ENCODE measurements at places on chromosomes 16 and 17.

- no peak for DNase-seq
Observed at GRCh38 chr17:51954232-51954765, 204.2 kb downstream of the CA10 start.

DNA sequence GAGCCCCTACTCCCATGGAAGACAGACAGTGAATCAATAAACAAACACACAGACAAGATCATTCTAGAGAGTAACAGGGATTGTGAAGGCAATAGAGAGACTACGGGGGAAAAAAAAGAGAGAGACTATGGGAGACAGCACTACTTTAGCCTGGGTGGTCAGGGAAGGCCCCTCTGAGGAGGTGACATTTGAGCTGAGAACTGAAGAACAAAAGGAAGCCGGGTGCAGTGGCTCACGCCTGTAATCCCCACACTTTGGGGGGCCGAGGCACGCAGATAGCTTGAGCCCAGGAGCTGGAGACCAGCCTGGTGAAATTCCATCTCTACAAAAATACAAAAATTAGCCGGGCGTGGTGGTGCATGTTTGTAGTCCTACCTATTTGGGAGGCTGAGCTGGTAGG is 29.2 kb downstream of the SALL1 start:
- no peak for DNase-seq

DNA sequence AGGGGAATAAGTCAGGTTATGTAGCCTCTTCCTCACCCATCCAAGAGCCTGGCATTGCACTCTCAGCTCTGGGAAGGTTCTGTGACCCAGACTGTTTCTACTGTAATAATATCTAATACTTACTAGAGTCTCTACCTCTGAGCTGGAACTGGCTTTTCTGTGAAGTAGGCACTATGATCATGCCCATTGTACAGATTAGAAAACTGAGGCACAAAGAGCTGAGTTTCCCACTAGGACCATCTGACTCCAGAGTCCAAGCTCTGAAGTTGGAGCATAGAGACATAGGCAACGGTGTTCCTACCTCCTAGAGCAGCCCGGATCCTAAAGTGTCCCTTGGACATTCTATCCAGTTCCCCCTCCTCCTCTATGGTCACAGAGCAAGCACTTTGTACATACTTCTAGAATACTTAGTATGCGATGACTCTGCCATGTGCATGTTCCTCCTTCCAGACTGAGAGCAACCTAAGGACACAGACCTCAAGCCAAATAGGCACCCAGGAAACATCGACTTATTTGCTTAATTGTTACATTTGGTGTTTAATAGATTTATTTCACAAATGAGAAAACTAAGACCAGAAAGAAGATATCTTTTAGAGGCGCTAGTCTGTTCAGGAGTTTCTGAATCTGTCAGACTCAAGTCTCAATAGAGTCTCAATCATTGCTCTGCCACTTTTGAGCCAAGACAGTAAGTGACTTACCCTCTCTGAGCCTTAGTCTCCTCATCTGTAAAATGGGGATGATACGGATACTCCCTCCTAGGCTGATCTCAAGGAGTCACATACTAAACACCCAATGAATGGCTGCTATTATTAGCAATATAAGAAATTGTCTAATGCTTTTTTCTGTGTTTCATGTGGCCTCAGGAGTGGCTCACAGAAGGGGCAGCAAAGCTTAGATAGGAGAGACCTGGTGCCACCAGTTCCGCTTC is 3.6 kb downstream of the CLEC19A start:
- no peak for DNase-seq

- no peak for DNase-seq
Observed at GRCh38 chr16:47258874-47259461, 115.2 kb upstream of the NETO2 start.

DNA sequence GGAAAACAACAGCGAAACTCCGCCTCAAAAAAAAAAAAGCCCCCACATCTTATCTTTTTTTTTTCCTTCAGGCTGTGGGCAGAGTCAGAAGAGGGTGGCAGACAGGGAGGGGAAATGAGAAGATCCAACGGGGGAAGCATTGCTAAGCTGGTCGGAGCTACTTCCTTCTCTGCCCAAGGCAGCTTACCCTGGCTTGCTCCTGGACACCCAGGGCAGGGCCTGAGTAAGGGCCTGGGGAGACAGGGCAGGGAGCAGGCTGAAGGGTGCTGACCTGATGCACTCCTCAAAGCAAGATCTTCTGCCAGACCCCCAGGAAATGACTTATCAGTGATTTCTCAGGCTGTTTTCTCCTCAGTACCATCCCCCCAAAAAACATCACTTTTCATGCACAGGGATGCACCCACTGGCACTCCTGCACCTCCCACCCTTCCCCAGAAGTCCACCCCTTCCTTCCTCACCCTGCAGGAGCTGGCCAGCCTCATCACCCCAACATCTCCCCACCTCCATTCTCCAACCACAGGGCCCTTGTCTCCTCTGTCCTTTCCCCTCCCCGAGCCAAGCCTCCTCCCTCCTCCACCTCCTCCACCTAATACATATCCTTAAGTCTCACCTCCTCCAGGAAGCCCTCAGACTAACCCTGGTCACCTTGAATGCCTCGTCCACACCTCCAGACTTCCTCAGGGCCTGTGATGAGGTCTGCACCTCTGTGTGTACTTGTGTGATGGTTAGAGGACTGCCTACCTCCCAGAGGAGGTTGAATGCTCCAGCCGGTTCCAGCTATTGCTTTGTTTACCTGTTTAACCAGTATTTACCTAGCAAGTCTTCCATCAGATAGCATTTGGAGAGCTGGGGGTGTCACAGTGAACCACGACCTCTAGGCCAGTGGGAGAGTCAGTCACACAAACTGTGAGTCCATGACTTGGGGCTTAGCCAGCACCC is 1.2 kb upstream of the HBA1 start:
- no peak for DNase-seq

DNA sequence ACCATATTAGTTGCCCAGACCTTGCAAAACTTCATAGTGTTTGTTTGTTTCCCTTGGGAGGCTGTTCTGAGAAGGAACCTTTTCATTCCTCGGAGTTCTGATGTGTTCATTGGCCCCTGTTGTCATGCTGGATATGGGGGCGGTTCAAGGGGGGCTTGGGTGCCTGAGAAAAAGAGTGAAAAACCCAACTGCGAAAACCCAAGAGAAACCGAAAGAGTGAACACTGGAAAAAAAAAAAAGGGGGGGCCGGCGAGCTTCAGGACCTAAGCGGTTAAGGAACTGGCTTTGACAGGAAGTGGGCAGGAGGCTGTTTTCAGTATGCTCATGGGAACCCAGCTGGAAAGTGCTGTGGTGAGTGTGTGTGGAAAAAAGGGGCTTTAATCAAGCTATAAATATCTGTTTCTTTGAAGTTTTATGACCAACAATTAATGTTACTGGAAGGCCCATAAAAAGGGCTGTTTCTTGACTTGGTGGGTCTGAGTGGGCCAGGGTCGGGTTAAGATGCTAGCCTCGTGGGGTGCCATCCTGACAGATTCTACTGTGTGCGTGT is 510.7 kb downstream of the MAF start:
- no peak for DNase-seq

DNA sequence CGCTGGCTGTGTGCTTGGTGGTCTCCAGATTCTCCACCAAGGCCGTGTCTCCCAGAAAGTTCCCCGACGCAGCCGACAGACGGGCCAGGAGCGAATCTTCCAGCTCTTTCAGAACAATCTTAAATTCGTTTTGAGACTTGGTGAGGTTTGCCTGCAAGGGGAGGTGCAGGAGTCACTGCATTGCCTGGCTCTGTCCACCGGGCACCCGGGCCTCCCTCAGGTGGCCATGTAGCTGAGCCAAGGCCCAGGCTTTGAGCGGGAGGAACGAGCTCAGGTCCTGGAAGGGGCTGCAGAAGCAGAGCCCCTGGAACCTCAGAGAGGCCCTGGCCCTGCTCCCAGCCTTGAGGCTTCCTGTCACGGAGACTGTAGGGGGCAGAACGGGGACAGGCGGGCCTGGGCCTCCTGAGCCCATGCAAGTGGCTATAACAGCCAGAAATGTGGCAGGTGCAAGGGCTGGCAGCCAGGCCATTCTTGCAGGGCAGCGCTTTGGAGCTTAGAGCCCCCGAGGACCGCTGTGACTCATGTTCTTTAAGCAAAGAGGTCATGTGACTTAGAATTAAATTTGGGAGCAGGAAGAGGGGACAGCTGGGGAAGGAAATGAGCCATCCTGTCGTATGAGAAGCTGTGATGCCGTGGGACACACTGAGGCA is 72.4 kb downstream of the PGS1 start:
- no peak for DNase-seq

DNA sequence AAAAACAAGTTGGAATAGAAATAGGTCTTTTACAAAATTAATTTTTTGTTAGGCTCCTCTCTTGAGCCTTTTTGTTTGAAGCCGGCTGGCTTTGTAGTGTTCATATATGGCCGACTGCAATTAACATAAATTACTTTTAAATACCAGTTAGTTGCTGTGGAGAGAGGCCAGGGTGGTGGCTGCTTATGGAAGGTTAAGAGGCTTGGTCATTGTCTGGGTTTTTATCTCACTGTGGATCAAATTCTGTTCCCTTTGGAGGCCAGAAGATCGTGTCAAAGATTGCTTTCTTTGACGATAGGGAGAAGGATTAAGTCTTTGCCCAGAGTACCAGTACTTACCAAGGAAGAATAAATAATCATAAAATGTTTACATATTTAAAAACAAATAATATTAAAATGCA is 39.9 kb downstream of the MSI2 start:
- DNase-seq, result no peak
